Large intestine (tissue), 12 donors: ENCODE measurements at places on chromosomes 4 and X.

- peak; percentile 3 for DNase-seq
Measured at GRCh38 chr4:120132935-120133334, 66.3 kb upstream of the MAD2L1 start.

DNA sequence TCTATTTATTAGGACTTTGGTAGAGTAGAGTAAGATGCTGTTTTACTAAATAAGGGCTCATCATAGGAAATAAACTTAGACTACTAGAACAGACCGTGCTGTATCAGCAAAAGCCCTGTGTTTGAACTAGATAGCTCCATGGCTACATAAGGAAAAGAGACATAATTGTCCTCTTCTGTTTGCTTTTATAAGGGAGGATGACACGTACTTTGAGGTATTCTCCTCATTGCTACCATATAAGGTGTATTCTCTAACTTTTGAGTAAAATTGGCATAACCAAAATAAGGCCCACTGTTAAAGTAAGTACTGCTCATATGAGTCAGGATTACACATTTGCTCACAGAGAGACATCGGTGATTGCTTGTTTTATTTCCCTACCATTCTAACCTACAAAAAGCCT is 64.3 kb downstream of the PDLIM5 start:
- no peak for DNase-seq

DNA sequence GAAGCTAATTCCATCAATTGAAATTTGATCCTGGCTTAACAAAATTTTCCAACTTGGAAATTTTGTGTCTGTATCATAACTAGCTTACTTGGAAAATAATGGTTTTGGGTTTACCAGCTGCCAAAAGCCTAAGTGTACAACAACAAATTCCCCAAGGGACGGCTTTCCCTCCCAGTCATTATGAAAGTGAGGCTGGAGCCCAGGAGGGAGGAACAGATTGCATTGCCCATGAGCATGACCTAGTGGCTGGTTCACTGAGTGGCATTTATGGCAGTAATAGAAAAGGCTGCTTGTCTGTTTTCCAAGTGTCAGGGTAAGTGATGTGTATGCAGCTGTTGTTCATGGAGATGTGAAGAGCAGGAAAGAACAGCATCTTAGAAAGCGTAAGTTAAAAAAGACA is 70.8 kb upstream of the HHIP start:
- DNase-seq = no peak

GRCh38 chr4:110510277-110510676 is 34.3 kb downstream of the ENPEP start:
- DNase-seq = peak; percentile 84

DNA sequence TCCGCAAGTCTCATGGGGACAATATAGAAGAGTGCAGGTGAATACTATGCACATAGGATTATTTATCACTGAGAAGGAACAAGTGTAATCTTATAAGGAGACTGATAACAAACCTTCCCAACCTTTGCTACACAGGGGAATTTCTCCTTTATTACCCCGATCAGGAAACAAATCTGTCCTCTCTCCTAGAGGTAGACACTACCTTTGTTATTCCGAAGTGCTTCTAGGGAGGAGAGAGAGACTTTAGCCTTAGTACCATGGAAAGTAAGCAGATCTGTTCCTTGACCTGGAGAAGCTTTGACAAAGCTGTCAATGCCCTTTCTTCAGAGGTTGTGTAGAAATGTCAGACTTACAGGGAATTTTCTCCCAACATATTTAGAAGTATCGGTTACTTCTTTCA is 475.5 kb downstream of the CCSER1 start:
- peak; percentile 52 for DNase-seq

DNA sequence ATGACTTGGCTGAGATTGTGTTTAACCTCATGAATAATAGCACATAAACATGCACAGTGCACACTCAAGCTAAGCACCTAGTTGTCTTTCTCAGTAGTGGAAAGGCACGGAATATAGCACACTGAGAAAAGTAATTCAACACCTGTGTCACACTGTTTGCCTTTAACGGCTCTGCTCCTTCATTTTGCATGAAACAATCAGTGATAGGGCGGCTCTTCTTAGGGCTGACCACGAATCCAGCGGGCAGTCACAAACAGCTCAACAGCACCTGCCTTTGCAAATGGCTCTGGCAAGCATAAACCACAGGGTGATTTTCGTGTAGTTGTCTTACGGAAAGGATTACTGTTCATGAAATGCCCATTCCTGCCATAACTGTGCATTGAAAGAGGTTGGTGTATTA is 954.0 kb upstream of the TENM3 start:
- DNase-seq = no peak
